ENCODE measurements at places on chromosomes 2 and 18. TPM values are rescaled to one million over a fixed set of nuclear protein-coding genes. Genes with fewer than 3 reads are reported as not detected.

Gene KIDINS220
- 12.2 TPM for total RNA-seq

DNA sequence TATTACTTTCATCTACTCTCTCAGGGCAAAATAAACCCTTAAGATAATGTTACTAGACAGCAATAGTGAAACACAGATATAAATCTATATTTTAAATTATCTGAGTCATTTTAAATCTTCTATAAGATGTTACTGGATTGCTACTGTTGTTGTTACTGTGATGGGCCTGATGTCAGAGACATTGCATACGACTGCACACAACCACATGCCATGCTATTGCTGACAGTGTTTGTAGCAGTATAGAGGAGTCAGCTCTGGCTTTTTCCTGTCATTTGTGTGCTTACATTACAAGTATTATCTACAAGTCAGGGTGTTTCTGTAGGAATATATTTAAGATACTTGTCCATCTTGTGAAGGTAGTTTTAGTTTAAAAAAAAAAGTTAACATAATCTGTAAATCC, 63.9 kb downstream of the CCDC148 start:
- DNase-seq: no peak

Gene ZNF519
- total RNA-seq: 6.4 TPM

DNA sequence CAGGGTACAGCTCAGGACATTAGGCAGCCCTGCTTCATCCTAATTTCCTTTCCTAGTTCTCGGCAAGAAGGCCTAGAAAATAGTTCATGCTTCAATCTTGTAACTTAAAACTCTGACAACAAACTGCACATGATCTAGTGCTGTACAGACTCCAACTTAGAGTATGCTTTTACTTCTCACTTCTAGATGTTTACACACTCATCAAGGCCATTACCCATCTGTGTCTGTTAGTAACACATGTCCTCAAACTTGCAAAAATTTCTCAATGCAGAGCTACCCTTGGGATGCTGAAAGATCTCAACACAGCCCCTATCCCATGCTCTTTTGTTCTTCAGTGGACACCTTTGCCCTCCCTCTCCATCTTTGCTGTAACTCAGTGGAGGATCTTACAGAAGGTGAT, 252.0 kb downstream of the OSR1 start:
- no peak for DNase-seq

Gene NOSTRIN
- 0.35 TPM for total RNA-seq
